ENCODE measurements at places on chromosomes 7 and 10. TPM values are rescaled to one million over a fixed set of nuclear protein-coding genes. Genes with fewer than 3 reads are reported as not detected.
A peak's percentile ranks its signal among the peaks of the same experiment; 100 is the strongest.

The PTN gene
- total RNA-seq = not detected

DNA sequence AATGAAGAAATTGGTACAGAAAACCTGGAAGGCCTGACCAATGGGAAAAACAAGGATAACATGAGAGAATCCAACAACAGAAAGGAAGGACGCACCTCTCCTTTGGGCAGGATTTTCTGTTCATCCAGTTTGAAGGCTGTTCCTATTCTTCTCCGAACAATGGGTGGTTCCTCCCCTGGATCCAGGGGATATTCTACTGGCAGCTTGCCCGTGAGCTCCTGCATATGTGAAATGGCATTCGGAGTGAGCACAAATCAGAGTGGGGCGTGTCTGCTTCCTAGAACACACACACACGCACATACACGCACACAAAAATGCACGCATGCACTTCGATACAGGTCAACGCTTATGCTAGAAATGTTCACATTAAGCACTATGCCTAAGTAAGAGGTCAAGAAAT lies 83.5 kb downstream of the PRPF18 start:
- H3K4me1 ChIP-seq = no peaks in the 10 kb centered on the region
- no peak overlapping the region for H3K4me3 ChIP-seq
- H3K27me3 ChIP-seq = no peaks in the 10 kb centered on the region
- DNase-seq = no peak
- H3K36me3 ChIP-seq = no peaks in the 10 kb centered on the region
- H3K27ac ChIP-seq = no peak overlapping the region

GRCh38 chr10:126723226-126723625 lies 52.7 kb upstream of the C10orf90 start:
- H3K27me3 ChIP-seq = no peaks in the 10 kb centered on the region
- no peak overlapping the region for H3K4me3 ChIP-seq
- DNase-seq = no peak
- no peaks in the 10 kb centered on the region for H3K4me1 ChIP-seq
- H3K27ac ChIP-seq = no peak overlapping the region

- DNase-seq = no peak
- no peak overlapping the region for H3K4me3 ChIP-seq
- no peak overlapping the region for H3K27ac ChIP-seq
- H3K27me3 ChIP-seq = no peaks in the 10 kb centered on the region
- H3K36me3 ChIP-seq = no peaks in the 10 kb centered on the region
Measured at GRCh38 chr7:43480581-43480980, 102.3 kb upstream of the STK17A start.

DNA sequence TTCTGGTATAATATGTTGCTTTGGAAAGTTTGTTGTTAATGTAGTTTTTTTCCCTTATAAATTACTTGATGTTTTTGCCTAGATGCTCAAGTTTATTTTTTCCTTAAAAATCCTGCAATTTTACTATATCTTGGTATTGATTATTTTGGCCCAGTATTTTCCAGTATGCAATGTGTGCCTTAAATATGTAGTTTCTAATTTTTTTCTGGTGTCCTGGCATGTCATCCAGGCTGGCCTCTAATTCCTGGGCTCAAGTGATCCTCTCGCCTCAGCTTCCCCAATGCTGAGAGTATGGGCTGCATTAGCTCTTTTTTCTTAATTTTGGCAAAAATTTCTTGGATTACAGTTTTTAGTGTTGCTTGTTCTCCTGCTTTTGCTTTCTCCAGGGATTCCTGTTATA lies 57.6 kb downstream of the BMPR1A start:
- H3K27ac ChIP-seq = no peak overlapping the region
- no peak overlapping the region for H3K4me3 ChIP-seq
- DNase-seq = no peak
- H3K27me3 ChIP-seq = no peaks in the 10 kb centered on the region
- no peaks in the 10 kb centered on the region for H3K36me3 ChIP-seq

GRCh38 chr10:132241496-132241895 lies 54.7 kb downstream of the DPYSL4 start:
- DNase-seq = no peak
- H3K4me1 ChIP-seq = no peaks in the 10 kb centered on the region
- H3K36me3 ChIP-seq = no peaks in the 10 kb centered on the region
- H3K27me3 ChIP-seq = no peaks in the 10 kb centered on the region
- H3K27ac ChIP-seq = no peak overlapping the region

DNA sequence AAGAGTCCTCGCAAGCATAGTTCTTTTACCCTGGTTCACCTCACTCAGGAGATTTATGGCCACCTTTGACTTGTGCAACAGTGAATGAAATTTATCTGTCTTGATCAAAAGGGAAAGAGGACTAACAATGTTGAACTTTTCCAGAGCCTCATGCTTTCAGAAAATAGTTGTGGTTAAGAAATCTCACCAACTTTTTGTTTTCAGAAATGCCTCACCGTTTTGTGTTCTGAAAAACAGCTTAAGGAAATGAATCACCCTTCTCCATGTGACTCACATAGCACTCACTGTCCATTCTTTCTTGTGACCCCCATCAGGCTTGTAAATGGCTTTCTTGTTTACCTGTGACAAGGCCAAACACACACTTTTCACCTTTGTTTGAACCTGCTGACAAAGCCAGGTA lies 148.6 kb upstream of the FAM3C start:
- H3K27me3 ChIP-seq = no peaks in the 10 kb centered on the region
- H3K4me1 ChIP-seq = peaks cover 38% of the 10 kb centered on the region
- no peak overlapping the region for H3K4me3 ChIP-seq
- H3K27ac ChIP-seq = peak overlapping the region; percentile 89
- peak; percentile 26 for DNase-seq

GRCh38 chr7:41732436-41732785 lies 29.5 kb upstream of the INHBA start:
- no peak overlapping the region for H3K27ac ChIP-seq
- no peaks in the 10 kb centered on the region for H3K36me3 ChIP-seq
- peaks cover 27% of the 10 kb centered on the region for H3K27me3 ChIP-seq
- no peak for DNase-seq
- H3K4me1 ChIP-seq = peaks cover 12% of the 10 kb centered on the region
- H3K4me3 ChIP-seq = no peak overlapping the region

DNA sequence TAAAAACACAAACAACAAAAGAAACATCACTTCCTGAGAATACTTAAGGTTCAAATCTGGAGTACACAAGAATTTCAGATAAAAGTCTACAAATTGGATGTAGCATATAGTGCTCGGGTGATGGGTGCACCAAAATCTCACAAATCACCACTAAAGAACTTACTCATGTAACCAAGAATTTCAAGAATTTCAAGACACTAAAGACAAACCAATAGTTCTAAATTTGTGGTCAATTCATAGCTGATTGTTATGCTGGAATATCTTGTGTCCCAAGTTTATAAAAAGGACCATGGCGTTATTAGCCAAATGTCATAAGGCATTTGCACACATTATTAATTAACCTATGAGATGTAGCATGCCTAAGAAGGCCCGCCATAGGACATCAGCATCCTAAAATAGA lies 1204.1 kb upstream of the AUTS2 start:
- H3K27me3 ChIP-seq = no peaks in the 10 kb centered on the region
- H3K27ac ChIP-seq = no peak overlapping the region
- H3K36me3 ChIP-seq = no peaks in the 10 kb centered on the region
- no peak for DNase-seq
- no peaks in the 10 kb centered on the region for H3K4me1 ChIP-seq

DNA sequence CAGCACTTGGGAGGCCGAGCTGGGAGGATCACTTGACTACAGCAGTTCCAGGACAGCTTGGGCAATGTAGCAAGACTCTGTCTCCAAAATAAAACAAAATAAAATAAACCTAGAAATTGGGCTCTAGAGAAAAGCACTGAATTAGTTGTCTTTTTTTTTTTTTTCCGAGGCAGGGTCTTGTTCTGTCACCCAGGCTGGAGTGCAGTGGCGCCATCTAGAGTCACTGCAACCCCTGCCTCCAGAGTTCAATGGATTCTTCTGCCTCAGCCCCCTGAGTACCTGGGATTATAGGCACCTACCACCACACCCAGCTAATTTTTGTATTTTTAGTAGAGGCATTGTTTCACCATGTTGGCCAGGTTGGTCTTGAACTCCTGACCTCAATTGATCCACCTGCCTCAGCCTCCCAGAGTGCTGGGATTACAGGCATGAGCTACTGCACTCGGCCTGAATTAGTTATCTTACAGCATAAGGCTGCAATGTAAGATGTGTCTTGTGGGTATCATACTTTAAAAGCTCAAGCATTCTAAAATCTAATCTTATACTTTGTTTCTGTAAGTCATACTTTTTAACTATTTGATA lies 12.8 kb downstream of the MEIG1 start:
- no peaks in the 10 kb centered on the region for H3K36me3 ChIP-seq
- DNase-seq = peak; percentile 76
- H3K4me1 ChIP-seq = no peaks in the 10 kb centered on the region
- peaks cover 16% of the 10 kb centered on the region for H3K27me3 ChIP-seq

The HYAL4 gene
- total RNA-seq = not detected

The OR6B1 gene
- total RNA-seq = not detected

Data from activated CD8-positive, alpha-beta T cell treated with anti-CD3 and anti-CD28 coated beads for 36 hours (primary cell).